ENCODE measurements at places on chromosomes 11 and 22.

DNA sequence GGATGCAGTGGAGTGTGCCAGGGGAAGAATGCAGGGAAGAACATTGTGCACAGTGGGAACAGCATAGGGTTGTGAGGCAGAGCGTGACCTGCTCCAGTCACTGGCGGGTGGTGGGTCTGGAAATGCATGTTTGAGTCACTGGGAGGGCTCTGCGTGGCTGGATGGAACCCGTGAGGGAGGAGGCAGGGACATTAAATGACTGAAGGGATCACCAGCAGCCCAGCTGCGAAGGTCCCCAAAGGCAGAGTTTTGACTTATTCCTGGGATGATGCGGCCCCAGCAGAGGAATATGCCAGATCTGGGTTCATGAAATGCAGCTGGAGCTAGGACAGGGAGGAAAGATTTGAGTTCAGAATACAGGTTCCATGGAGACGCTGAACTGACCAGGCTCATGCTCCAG lies 104.0 kb upstream of the FGF3 start:
- DNase-seq = no peak

- DNase-seq = peak; percentile 76
These were observed 999 bp downstream of the TSKU start for GRCh38 chr11:76783896-76784813.

DNA sequence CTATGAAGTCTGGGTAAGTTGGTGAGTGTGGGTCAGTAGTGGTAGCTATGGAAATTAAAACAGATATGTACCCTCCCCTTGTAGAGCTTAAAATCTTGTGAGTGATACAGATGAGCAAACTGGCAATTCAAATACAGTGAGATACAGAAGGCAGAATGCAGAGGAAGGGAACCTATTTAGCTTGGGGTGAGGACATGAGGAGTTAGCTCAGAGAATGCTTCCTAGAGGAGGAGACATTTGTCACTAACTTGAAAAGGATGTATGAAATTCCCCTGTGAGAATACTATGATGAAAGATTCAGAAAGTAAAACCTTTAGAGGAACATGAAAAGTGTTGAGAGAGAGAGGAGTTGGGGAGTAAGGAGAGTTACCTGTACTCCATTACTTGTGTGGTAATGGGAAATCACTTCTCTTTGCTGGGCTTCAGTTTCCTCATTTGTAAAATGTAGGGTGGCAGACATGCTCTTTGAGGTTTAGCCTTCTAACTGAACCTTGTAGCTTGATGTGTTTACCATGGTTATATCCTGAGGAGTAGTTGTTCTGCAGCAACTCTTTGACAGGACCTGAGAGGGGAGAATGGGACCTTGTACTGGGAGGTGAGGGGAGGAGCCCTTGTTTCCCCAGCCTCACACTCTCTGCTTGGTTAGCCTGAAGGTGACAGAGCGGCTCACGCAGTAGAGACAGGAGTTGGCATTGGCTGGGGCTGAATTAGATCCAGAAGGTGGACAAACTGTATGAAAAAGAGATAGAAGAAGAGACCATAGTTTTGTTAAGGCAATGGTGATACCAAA lies 17.9 kb downstream of the SWAP70 start:
- no peak for DNase-seq

DNA sequence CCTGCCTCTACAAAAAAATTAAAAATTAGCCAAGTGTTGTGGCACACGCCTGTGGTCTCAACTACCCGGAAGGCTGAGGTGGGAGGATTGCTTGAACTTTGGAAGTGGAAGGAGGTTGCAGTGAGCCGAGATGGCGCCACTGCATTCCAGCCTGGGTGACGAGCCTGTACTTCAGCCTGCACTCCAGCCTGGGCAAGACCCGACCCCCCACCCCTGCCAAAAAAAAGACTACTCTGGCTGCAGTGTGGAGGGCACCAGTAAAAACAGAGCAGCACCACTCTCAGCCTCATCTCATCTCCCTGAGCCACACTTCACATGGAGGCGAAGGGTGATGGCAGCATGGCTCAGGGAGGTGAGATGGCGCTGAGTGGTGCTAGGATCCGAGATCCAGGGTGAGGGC lies 50.3 kb upstream of the THY1 start:
- no peak for DNase-seq

DNA sequence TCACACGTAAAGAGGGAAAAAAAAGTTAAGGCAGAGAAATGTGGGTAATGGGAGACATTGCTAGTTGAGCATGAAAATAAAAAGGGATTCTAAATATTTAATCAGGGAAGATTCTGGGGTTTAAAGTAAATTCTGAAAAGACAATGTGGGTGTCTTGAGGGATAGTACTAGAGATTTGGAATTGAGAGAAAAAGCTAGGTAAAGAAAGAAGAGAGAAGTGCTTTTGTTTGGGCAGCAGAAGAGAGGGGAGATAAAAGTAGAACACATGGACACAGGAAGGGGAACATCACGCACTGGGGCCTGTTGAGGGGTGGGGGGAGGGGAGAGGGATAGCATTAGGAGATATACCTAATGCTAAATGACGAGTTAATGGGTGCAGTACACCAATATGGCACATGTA lies 3.5 kb upstream of the YPEL4 start:
- no peak for DNase-seq

DNA sequence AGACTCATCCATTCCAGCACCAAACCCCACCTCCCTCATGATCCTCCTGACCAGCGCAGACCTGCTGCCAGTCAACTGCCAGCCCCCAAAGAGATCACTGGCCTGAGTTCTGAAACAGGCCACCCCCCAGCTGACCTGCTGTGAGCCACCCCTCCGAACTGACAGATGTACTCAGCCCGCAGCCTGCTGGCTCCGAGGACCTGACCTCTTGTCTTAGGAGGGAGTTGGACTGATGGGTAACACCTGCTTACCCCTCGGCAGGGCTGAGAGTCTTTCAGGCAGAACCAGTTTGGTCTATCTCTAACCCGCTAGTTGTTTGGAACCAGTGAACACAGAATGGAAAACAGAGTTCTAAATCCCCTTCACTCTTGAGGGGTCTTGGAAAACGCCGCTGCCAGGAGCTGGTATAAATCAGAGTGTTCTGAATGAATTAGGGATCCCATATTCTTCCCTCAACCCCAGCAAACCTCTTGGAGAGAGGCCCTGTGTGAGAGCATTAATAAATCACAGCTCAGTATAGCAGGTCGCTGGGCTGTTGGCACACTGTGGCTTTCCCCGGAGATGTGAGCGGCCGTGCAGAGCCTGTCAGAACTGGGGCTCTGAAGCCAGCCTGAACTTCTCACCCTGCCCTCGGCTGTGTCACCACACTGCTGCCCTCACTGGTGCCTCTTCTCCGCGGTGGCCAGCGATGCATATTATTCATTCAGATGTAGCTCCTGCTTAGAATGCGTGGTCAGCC lies 165.1 kb upstream of the NCAM1 start:
- DNase-seq = no peak

GRCh38 chr11:27697679-27698275 lies 2.5 kb downstream of the BDNF start:
- DNase-seq = no peak

GRCh38 chr11:17927681-17928343 lies 85.0 kb downstream of the SERGEF start:
- no peak for DNase-seq

GRCh38 chr22:33577862-33578411 lies 342.3 kb downstream of the LARGE1 start:
- DNase-seq = no peak

GRCh38 chr11:61004180-61004611 lies 32.7 kb downstream of the CD6 start:
- DNase-seq = peak; percentile 87

DNA sequence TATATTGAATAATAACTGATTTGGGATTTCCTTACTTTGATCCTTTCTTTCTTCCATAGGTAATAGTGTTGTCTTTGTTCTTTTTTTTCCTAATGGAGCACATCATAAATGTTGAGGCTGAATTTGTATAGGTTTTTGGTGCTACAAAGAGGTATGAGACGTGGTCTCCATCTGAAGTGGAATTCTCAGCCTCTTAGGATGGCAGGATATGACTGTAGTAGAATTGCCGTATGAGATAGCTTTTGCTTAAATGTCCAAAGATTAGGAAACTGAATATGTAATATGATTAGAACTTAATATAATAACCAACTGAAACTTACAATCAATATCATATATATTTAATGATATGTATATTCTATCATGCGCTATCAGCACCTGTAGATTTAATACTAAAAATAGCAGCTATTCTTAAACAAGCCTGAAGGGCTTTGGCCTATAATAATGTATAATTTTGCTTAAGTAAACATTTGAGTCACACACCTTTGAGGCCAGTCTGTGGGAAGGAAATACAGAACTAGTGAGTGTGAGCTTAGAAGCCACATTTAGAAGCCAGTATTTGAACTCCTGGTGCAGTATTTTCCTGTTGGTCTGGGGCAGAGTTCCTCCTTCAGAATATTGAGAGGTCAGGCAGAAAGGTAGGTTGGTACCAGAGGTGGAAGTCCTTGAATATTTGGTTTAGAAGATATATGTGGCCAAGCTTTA lies 62.6 kb downstream of the SWAP70 start:
- no peak for DNase-seq

DNA sequence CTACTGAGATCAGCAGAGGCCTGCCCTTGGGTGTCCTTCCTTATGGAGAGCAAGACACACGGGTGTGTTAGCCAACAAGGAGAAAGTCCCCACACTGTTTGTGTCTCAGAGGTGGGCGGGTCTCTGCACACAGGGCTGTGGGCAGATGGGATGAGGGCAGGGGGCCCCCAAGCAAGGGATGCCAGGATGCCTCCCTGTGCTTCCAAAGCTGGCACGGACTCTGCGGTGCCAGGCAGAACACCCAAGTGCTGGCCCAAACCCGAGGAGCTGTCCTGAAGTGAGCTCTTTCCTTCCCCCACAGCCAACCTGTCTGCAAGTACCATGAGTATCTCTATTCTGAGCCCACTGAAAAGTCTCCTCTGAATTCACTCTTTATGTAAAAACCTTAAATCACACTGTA lies 273.3 kb downstream of the CTTN start:
- DNase-seq = no peak

DNA sequence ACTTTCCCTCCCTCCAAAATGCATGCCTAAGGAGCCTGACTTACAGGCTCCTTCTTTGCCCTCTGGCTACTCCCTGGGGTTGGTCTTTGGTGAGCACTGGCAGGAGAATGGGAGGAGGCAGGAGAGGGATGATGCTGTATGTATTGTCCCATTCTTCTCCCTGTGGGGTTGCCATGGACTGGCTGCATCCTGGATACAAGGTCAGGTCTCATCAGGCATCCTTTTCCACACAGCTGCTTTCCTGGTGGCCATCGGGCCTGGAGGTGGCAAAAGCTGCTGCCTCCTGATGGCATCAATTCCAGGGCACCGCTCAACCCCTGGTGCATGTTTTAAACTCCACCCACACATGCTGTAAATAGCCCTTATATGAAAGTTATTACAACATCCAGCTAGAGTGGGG lies 257.2 kb downstream of the ETS1 start:
- DNase-seq = no peak

- no peak for DNase-seq
These were observed at the start of gene CYTH4 for GRCh38 chr22:37282385-37282677. TSS of gene CYTH4 (plus strand) at chr22:37282508. CDS start at chr22:37282570, 62 bp downstream.

DNA sequence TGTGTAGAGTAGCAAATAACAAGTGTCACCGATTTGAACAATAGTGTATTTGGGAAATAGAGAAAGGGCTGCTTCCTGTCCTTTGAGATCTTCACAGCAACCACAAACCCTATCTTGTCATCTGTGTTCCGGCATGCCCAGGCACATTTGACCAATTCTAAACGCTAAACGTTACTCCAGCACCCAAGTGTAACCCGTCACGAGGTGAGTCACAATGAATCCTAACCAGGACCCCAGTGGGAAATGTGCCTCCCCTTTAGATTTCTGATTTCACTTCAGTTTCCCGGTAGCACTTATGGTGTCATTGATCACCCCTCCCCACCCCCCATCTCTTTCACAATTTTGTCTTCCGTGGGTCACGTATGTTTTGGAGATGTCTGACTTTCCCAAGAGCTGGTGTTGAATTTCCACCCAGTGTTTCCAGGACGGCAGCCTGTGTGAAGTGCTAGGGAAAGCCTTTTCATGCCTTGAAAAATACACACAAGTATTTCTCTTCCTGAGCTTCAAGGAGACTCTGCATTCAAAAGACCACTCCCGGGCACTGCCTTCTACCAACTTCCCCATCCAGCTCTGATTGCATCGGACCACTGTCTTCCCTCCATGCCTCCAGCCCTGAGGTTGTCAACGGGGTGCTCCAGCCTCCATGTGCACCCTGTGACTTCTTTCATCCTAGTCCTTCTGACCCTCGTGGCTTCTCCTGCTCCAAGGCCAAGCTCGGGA lies 10.5 kb upstream of the C11orf24 start:
- DNase-seq = no peak

DNA sequence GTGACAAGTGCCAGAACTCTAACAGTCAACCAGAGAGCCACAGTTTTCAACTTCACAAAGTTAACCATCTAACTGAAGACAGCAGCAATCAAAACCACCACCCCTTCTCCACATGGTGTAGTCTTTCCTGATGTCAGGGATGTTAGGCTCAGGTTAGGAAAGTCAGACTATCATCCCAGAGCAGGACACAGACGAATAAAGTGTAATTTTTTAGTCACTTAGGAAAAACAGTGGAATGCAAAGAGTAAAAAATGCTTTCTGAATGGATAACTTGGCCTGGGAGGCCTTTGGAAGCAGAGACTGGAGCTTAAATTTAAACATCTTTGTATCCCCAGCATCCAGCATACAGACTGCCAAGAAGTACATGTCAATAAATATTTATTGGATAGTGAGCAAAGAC lies 15.4 kb downstream of the OR51B4 start:
- no peak for DNase-seq

DNA sequence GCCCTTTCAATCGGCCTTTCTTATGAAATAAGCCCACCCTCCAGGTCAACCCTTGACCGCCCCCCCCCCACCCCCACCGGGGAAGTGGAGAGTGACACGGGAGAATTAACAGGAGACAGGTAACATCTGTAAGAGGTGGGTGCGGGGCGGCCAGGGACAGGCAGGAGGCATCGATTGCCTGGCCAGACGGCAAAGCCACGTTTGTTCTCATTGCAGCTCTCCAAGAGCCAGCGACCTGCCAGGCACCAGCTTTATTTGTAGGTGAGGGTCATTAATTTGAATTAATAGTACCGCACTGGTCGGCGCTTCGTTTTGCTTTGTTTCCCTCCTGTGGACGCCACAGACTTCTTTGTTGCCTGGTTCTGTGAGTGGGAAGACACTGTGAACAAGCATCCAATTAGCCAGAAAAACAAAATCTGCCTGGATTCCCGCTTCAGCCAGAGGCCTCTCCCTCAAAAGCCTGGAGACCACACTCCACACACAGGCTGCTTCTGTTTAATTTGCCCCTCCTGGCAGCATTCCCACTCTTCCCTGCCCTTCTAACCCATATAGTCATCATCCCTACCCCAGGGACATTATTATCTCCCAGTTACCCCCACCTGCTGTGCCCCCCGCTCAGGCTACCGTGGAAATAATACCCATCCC lies 104.5 kb upstream of the OPCML start:
- DNase-seq = no peak

DNA sequence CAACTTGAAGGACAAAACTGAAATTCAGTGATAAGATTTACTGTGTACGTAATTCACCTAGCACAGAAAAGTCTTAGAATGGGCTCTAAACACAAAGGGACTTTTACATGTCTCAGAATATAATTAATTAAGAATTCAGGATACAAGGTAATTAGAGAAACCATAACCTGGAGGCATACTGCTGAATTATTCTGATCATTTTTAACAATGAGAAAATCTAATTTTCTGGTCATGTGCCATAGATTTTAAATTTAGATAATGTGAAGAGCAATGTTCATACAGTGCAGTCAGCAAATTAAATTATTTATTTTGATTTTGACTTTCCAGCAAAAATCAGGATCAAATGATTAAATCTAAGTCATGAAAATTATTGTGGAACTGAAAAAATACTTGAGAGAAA lies 67.0 kb upstream of the MTNR1B start:
- no peak for DNase-seq

All from ovary (tissue), 10 donors.